ENCODE measurements at places on chromosomes 1 and 21.

DNA sequence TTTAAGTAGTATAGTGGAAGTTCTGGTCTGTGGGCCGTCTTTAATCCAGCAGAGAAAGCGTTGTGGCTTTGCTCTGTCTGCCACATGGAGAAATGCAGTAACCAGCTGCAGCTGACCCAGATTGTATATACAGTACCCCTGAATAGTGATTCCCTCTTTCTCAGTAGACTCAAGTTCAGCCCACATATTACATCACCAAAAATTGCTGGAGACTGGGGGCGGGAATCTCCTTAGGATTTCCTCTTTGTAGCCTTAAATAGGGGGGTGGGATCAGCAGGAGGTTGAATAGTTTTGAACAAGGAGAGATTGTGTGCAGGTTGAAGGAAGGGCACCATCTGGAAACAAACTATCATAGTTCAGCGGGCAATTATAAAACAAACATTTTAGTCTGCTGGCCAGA, at the start of gene ANGPTL1:
TSS of gene ANGPTL1 (minus strand) at position 134 of the 400 bp plus-strand sequence. CDS start 5,301 bp downstream, outside the sequence.
- no peak for DNase-seq

- DNase-seq = no peak
Measured at GRCh38 chr1:237093691-237094090, 51.7 kb downstream of the RYR2 start.

- no peak for DNase-seq
Measured at GRCh38 chr1:178946416-178946815, 75.5 kb upstream of the ANGPTL1 start.

GRCh38 chr1:37069406-37069805, 35.1 kb upstream of the GRIK3 start:
- DNase-seq = no peak

- DNase-seq = no peak
Measured at GRCh38 chr21:45280969-45281368, 6.7 kb downstream of the POFUT2 start.

GRCh38 chr1:171590022-171590421, 32.0 kb upstream of the MYOCOS start:
- no peak for DNase-seq

DNA sequence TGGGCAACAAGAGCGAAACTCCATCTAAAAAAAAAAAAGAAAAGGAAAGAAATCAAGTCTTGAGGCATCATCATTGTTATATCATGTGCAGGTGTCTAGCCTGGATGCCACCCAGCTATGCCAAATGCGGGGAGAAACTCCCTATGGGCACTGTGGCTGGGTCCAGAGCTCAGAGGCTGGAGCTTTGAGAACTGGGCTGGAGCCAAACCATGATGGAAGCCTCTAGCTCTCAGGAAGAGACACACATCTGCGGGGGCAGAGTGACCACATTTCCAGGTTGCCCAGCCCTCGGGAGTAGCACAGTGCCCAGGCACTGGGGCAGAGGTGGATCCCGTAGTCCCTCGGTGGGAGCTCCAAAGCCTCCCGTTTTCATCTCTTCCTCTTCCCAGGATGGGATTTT, 58.9 kb downstream of the COL18A1 start:
- no peak for DNase-seq

GRCh38 chr1:57794078-57794477, 370.2 kb upstream of the DAB1 start:
- no peak for DNase-seq

DNA sequence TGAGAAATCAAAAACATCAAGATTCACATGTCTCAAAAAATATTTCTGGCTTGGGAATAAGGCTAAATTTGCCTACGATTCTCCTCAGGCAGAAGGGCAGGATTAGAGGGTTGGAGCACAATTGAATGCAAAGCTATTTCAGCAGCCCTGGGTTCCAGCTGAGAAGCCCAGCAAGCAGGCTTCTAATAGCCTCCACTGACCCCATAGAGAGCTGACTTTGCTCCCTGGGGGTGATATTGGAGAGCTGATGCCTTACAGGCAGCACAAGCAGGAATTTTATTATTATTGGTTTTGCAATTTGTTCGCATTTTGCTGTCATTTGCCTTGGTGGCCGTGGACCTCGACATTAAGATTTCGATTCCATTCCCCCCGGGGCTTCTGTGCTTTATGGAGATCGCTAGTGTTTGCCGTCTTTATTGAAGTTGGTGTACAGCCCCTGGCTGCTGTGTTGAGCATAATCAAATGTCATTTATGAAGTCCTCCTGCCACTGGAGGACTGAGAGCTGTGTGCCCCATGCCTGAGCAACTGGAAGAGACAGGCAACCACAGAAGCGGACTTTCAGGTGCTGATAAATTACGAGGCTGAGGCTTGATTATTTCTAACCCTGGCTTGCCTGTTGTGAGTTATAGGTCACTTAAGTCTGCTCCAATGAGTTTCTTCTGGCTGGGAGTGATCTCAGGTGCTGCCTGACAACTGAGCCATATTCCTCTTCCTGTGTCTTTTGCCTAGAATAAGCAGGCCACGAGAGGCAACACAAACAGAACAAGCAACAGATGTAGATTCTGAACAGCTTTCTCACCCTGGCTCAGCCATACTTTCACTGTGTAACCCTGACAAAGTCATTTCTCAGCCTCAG, 518.4 kb upstream of the CAMK1G start:
- DNase-seq = no peak

DNA sequence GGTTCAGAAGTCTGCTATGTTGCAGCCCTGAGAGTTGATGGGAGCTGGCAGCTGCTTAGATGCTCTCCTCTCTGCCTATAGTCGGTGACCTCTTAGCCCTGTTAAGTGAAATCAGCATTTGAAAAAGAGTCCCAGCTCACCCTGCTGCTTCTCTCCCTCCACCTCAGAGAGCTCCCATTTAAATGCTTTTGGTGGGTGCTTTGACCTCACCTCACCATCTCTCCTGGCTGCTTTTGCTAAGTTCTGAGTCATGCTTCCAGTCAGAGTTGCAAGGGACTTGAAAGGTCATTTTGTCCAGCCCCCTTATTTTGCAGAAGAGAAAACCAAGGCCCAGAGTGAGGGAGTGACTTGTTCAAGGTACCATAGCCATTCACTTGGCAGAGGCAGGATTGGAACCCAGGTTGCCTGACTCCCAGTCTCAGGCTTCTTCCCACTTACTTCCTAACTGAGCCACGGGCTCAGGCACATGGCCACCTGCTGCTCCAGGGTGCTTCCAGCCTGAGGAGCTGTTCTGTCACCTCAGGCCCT, 3.3 kb downstream of the MAPKAPK2 start:
- no peak for DNase-seq

GRCh38 chr1:150999926-151000325, 6.8 kb downstream of the MINDY1 start:
- no peak for DNase-seq

- DNase-seq = no peak
Measured at GRCh38 chr1:242425232-242425631, 99.3 kb downstream of the PLD5 start.

- DNase-seq = no peak
Measured at GRCh38 chr1:160309185-160309557, 24.2 kb upstream of the PEX19 start.

DNA sequence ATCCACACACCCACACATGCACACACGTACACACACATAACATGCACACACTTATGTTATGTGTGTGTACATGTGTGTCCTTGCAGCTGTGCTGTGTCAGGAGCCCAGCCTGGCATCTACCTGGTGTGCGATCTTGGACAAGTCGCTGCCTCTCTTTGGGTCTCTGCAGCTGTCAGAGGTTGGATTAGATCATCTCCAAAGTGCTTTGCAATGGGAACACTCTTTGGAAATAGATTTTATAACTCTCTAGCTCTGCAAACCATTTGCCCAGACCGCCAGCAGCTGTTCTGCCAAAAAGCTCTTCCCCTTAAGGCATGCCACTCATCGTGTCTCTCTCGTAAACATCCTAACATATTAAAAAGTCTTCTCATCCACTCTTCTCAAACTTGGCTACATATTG, 4.7 kb downstream of the PKP1 start:
- DNase-seq = no peak

DNA sequence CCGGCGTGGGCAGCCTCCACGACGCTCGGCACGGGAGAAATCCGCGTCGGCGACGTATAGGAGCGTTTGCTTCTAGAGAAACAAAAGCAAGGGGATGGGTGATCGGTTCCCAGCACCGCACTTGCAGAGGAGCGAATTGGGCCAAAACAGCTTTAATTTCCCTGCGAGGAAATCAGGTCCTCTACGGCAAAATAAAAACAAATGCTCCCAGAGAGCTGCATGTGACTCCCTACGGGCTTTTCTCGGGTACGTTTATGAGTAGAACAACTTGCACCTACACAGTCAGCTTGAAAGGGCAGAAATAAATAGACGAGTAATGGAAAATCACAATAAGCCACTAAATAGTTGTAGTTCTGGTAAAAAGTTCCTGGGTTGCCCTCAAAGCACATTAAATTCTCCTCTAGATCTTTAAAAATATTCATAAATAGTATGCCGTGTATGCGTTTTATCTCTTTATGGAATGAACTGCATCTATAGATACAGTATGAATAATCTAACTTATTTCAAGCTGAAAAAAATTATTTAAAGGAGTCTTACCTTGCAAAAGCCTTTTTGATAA, 1.2 kb downstream of the NHLH2 start:
- DNase-seq = no peak

DNA sequence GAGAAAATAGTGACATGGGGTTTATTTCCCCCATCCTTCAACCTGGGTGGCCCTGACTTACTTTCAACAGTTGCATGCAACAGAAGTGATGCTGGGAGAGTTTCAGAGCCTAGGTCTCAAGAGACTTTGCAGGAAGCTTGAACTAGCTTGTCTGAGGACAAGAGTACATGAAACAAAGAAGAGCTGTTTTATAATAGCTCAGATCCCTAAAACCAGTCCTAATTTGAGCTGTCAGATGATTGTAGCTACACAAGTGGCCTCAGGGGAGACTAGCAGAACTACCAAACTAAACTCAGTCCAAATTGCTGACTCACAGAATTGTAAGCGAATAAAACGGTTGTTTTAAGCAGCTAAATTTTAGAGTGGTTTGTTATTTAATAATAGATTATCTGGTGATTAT, 17.1 kb downstream of the RC3H1 start:
- DNase-seq = no peak

GRCh38 chr1:102693345-102693744, 415.0 kb downstream of the COL11A1 start:
- DNase-seq = no peak

GRCh38 chr1:220182656-220183055, 88.7 kb downstream of the IARS2 start:
- no peak for DNase-seq

DNA sequence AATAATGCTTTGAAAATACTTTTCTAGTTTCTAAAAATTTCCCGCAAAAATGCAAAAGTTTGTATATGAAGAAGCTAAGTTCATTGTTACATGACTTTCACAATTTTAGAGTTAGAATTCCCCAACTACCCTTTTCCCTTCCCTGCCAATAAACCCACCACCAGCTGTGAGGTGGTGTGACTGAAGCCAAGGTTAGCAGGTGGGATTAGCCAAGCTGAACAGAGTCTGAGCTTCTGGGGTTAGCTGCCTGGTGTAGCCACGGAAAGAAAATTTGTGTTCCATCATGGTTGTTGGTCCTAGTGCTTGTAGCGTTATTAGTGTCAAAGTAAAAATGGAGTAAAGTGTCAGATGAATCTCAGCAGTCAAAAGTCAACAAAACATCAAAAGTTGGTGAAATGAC, 110.9 kb downstream of the ASTN1 start:
- no peak for DNase-seq

GRCh38 chr21:38417726-38418125, 80.6 kb downstream of the ERG start:
- no peak for DNase-seq

DNA sequence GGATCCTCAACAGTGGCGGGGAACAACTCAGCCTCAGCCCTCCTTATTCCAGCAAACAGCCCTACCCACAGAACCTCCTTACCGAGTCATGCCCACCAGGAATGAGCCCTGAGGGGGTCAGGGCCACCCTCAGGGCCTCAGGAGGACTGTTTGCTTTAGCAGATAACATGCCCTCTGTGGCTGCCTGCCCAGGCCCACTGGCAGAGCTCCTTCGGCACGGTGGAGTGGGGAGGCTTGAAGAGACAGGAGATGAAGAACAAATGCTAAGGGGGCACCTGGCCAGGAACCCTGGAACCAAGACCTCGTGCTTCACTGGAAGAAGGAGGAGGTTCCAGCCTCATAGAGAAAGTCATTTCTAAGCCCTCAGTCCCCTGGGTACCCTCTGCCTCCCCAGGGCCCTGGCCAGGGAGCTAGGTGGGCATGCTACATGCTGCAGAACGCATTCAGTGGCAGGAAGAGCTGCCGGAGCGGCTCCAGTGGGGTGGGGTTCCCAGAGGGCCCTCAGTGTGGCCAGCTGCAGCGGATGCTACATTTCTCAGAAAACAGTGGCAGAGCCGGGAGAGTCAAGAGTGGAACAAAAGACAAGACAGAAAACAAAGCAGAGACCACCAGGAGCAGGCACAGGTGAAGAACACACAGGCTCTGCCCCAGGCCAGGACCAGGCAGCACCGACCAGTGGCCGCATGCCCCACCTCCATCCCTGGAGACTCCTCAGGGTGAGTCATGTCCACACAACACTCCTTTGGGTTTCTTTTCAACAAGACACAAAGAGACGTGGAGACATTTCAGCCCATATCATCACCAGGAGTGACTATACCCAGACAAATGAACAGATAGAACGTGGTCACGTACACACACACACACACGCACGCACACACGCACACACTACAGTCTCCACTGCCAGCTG, 39.8 kb downstream of the RIMS3 start:
- DNase-seq = no peak

DNA sequence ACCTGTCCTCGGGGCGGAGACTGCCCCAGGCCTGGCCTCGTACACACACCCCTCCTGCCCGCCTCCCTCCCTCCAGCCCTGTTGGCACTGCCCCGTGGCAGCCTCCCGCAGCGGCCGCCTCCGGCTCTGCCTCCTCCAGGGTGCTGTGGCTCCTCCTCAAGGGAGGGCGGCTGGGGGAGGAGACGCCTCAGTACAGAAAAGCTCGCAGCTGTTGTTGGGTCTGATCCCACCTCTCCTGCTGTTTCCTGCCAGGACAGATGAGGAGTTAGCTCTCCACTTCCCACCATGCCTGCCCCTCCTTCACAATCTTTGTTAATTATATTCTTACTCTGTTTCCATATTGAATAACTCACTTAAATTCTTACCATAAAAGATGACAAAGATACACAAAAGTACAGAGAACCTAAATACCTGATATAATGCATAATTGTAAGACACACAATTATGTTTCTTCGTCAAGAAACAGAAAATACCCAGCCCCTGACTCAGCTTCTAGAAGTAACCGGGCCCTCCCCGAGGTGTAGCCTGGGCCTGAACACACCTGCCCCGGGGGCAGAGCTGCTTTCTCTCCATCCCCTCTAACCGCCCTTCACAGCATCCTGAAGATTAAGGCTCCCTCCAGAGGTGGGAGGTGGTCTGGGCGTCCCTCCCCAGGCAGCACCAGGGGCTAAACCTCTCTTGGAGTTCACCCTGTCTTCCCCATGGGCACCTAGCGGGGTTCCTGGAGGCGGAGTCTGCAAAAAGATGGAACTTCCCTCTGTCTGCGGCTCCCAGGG, 30.6 kb upstream of the COL6A1 start:
- DNase-seq = no peak

- DNase-seq = no peak
Measured at GRCh38 chr1:219050086-219050821, 123.4 kb upstream of the LYPLAL1 start.

- DNase-seq = no peak
Measured at GRCh38 chr1:235450886-235451483, 53.3 kb downstream of the B3GALNT2 start.

- DNase-seq = no peak
Measured at GRCh38 chr21:26773058-26773457, 72.2 kb downstream of the ADAMTS1 start.

All from stimulated activated CD4-positive, alpha-beta T cell treated with anti-CD3 and anti-CD28 coated beads, Interleukin-4, amount 100 ng/mL, for 48 hours (primary cell).